Calu3 (cell line): ENCODE measurements at places on chromosomes 3 and 15.

- no peak for DNase-seq
Measured at GRCh38 chr3:53320697-53321096, 26.6 kb downstream of the DCP1A start.

DNA sequence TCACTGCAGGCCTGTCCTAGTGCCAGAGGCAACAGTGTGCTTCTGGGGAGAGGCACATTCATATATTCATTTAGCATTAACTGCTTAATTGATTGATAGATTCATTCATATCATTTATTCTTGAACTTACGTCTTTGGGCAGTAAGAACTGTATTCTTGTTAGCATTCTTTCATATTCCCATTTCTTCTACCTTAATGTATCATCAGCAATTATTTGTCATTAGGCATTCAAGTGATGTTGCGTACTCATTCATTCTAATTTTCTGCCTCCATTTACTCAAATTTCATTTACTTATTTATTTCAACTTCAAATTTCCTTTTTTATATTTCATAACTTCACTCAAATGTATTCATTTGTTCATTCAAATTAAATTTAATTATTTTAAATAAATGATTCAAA is 31.5 kb upstream of the CCR4 start:
- no peak for DNase-seq

DNA sequence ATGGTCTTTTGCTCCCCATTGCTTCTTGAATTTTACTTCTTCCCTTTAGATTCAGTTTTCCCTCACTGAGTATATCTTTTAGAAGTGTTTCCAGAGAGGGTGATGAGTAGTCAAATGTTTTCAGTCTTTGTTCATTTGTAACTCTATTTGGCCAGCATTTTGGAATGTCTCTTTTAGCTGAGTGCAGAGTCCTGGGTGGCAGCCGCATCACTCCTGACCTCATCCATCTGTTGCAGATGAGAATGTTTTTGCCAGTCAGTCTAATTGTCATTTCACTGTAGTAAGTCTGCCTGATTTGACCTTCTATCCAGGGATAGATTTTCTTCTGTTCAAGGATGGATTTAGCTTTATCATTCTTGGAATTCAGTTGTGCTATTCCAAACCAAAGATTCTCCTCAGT is 7.3 kb downstream of the SRPRB start:
- DNase-seq: no peak

- no peak for DNase-seq
Measured at GRCh38 chr15:91807122-91807521, 46.4 kb upstream of the SLCO3A1 start.

- no peak for DNase-seq
Measured at GRCh38 chr3:46871222-46871621, 6.3 kb upstream of the PTH1R start.

DNA sequence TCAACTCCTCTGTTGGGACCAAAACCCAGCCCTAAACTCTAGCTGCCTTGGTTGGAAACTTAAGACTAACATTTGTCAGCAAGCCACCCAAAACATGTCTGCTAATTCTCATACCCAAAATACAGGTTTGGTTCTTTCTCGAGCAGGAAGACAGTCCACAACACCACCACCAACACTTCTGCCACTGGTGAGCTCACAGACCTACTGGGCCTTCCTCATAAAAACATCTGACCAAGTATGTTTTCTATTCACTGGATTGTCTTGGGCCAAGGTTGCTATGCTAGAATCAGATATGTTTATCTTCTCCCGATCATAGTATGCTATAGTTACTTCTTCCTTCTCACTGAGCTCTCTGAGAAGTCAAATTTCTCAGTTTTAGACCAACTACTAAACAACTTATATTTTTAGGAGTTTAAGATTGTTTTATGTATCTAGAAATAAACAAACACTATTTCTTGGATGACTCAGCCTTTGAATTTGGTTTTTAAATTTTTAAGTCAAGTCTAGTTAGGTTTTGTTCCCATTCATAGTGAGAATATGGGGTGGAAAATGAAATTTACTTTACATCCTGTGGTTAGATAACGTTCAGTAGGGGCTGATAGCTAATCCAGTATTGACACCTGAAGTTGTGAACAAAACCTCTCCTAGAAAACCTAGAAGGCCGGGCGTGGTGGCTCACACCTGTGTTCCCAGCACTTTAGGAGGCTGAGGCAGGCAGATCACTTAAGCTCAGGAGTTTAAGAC is 360.5 kb downstream of the RSL24D1 start:
- DNase-seq: no peak

DNA sequence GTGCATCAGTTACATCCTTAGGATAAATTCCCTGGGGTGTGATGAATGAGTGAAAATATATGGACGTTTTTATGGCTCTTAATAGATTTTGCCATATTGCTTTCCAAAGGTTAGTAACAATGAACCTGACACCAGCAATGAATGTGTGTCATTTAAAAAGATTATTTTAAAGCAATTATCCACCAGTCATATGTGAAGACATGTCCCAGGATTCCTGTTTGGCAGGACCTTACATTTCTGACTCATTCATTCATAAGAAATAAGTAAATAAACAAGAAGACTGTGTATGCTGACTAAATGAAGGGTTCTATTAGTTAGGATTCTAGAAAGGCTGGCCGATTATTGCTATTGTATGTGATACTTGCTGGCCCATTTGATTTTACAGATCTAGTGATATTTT is 201.5 kb downstream of the SOX2 start:
- DNase-seq: no peak

DNA sequence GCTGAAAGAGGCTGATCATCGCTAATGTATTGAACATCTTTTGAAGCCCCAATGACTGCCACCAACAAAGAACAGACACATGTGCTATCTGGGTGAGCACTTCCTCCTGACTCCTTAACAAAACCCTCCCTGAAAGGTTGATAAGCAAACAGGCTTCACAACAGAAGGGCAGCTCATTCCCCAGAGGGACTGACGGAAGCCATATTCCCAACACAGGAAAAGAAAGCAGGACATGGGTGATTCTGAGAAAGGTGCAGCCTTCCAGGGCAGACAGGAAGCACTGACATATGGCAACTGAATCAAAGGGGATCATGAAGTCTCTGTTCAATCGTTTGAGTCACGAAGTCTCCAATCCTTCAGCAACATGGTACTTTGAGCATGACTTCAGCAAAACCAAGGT is 929.0 kb downstream of the MCTP2 start:
- no peak for DNase-seq

- no peak for DNase-seq
Measured at GRCh38 chr3:81789691-81790090, 28.2 kb upstream of the GBE1 start.

GRCh38 chr3:125136515-125136914 is 76.0 kb downstream of the SLC12A8 start:
- DNase-seq: no peak
